Neural crest cell (in vitro differentiated cells): ENCODE measurements at places on chromosomes 5 and 9. TPM values are rescaled to one million over a fixed set of nuclear protein-coding genes. Genes with fewer than 3 reads are reported as not detected.

DNA sequence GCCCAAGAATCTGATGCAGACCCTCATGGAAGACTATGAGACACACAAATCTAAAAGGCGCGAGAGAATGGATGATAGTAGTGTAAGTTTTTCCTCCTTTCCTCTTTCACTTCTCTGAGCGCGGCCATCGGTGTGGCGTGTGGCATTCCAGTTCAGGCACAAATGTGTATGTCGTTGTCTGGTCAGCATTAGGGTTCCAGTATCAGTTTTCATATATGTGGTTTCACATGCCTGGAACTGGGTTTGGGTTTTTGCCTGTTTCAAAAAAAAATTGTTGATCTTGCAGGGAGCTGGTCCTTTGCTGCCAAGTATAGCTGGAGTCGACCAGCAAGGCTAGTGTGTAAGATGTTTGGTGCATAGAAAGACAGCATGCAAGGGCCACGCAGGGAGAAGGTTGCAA, 51.5 kb downstream of the C9orf152 start:
- peaks cover 22% of the 10 kb centered on the region for H3K4me1 ChIP-seq
- H3K27me3 ChIP-seq, result no peaks in the 10 kb centered on the region
- no peak for DNase-seq
- no peak overlapping the region for H3K4me3 ChIP-seq
- H3K27ac ChIP-seq, result peak overlapping the region; percentile 36
- peaks cover 16% of the 10 kb centered on the region for H3K36me3 ChIP-seq

DNA sequence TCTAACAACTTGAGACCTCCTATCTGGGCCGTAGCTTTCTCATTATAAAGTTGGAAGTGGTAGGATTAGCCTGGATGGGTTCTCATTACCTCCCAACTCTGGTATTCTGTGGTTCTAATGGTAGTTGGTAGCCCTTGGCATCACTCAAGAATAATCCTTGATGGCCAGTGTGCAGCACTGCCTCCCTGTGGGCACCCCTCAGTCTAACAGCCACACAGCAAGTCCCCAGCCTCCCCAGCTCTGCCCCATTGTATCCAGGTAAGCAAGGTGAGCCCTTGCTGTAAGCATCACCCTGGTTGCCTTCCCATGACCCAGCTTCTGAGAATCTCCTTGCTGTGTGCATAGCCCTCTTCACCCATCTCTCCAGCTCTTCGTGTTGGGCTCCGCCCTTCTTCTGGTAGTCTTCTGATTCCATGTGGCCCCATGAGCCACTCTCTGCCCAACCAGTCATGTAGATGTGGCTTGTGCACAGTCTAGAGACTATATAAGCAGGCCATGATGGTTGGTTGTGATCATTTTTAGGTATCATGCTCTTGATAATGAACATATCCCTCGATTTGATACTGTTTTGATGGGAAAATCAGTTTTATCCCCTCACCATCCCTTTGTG, 57.6 kb upstream of the GRHPR start:
- H3K27me3 ChIP-seq, result no peaks in the 10 kb centered on the region
- peaks cover 9% of the 10 kb centered on the region for H3K36me3 ChIP-seq
- DNase-seq, result no peak

GRCh38 chr5:137761566-137761965, 7.4 kb upstream of the HNRNPA0 start:
- H3K4me3 ChIP-seq, result no peak overlapping the region
- no peak for DNase-seq
- H3K27me3 ChIP-seq, result peaks cover 5% of the 10 kb centered on the region
- H3K27ac ChIP-seq, result no peak overlapping the region
- peaks cover 2% of the 10 kb centered on the region for H3K36me3 ChIP-seq
- no peaks in the 10 kb centered on the region for H3K4me1 ChIP-seq

Gene ANKRD34B
- total RNA-seq, result 0.05 TPM in 1 of 2 replicates, not detected in the other

Gene SLC34A3
- not detected in 2 replicates for total RNA-seq

Gene BARHL1
- total RNA-seq, result not detected in 2 replicates

DNA sequence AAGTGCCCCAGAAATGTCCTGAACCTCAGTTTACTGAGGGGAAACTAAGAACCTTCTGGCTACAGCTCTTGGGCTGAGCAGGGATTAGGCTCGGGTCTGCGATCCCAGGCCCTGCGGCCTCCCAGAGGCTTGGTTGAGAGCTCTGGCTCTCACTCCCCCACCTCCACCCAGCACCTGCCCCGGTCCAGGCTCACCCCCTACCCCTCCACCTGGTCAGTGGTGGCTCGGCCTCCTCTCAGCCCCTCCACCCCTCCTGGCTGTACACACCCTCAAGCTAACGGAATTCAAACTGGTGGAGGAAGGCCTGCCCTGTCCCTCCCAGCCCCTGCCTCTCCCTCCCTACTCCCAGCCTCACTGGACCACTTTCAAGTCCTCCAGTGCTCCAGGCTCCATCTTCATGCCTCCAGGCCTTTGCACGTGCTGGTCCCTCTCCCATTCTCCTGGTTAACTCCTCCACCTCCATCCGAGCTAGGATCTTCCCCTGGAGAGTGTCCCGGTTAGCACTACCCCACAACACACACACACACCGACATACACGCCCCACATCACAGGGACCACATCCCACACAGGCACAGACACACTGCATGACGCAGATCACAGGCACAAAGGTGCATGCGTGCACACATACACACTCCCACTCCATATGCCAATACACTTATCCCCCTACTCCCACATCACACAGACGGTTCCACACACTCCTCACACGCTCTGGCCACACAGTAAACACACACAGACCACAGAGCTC, 130.9 kb downstream of the C9orf50 start:
- no peak for DNase-seq
- H3K4me3 ChIP-seq, result peak overlapping the region; percentile 85
- no peaks in the 10 kb centered on the region for H3K36me3 ChIP-seq
- H3K4me1 ChIP-seq, result peaks cover 59% of the 10 kb centered on the region
- no peaks in the 10 kb centered on the region for H3K27me3 ChIP-seq

Gene ACSL6
- total RNA-seq, result 0.84 and 1.7 TPM in 2 replicates

Gene SPAAR
- not detected in 2 replicates for total RNA-seq

DNA sequence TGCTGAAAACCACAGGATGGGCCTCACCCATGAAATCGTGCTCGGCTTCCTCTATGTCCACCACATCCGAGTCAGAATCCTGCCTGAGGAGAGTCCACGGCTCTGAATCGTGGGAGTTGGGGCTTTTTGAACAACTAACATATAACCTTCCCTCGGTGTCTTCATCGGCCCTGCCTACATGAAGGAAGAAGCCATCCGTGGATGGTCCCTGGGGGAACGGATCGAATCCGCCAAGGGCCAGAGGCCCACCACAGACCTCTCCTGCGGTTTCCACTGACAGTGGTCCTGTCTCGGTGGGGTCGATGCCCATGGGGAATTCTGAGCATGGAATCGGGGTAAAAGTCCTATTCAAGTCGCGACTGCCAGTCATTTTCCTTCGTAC, 85.0 kb downstream of the CAMSAP1 start:
- DNase-seq, result no peak
- H3K36me3 ChIP-seq, result peaks cover 18% of the 10 kb centered on the region
- H3K4me1 ChIP-seq, result no peaks in the 10 kb centered on the region

Gene CDX1
- total RNA-seq, result not detected in 2 replicates

Gene DMRT1
- total RNA-seq, result not detected in 2 replicates

- H3K4me3 ChIP-seq, result peak overlapping the region; percentile 72
- no peak for DNase-seq
- H3K4me1 ChIP-seq, result peaks cover 20% of the 10 kb centered on the region
These were observed 48.9 kb downstream of the PAX5 start for GRCh38 chr9:36985061-36985768.

Gene RORB
- total RNA-seq, result 0.35 and 0.75 TPM in 2 replicates

Gene PCDHGB6
- total RNA-seq, result 53.6 and 53.7 TPM in 2 replicates

Gene SYK
- 0.98 and 1.4 TPM in 2 replicates for total RNA-seq

DNA sequence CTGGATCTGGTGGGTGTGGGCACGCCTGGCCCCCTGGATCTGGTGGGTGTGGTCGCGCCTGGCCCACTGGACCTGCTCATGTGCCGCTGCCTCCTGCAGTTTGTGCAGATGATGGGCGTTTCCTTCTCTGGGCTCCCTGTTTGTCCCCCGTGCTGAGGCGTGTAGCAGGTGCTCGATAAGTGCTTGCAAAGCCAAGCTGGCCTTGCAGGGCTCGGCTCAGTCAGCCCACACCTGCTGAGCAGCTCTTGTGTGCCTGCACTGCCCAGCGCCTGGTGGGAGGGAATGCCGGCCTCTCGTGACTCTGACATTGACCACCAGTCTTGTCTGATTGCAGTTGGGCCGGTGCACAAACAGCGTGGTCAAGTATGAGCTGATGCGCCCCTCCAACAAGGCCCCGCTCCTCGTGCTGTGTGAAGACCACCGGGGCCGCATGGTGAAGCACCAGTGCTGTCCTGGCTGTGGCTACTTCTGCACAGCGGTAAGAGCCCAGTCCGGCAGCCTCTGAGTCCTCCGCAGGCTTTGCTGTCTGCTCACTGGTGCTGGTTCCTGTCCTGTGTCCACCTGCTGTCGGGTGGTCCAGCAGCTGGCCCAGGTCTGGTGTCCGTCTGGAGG, 102.7 kb upstream of the CACNA1B start:
- no peak overlapping the region for H3K27ac ChIP-seq
- peaks cover 3% of the 10 kb centered on the region for H3K4me1 ChIP-seq
- H3K36me3 ChIP-seq, result peaks cover 28% of the 10 kb centered on the region
- DNase-seq, result no peak
- no peak overlapping the region for H3K4me3 ChIP-seq
- H3K27me3 ChIP-seq, result no peaks in the 10 kb centered on the region

Gene PAEP
- total RNA-seq, result not detected in 2 replicates

DNA sequence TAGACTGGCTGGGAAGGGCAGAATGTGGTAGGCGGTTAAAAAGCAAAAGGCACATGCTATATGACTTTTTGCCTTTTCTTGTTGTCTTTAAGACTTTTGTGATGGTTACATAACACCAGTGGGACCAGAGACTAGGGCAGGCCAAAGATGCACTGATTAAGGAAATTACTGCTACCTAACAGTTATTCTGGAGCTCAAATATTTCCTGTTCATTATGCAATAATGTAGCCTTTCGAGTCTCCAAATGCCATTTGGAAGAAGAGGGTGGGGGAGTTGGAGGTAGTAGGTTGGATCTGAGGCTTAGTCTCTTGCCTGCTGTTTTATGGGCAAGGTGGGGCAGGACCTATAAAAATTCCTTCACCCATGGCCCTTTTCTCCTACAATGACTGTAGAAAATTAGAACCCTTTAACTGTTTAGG, 51.7 kb downstream of the SH3GL2 start:
- no peak overlapping the region for H3K27ac ChIP-seq
- H3K4me3 ChIP-seq, result no peak overlapping the region
- H3K4me1 ChIP-seq, result no peaks in the 10 kb centered on the region
- no peaks in the 10 kb centered on the region for H3K27me3 ChIP-seq
- H3K36me3 ChIP-seq, result no peaks in the 10 kb centered on the region
- DNase-seq, result no peak

Gene KIF12
- not detected in 2 replicates for total RNA-seq

DNA sequence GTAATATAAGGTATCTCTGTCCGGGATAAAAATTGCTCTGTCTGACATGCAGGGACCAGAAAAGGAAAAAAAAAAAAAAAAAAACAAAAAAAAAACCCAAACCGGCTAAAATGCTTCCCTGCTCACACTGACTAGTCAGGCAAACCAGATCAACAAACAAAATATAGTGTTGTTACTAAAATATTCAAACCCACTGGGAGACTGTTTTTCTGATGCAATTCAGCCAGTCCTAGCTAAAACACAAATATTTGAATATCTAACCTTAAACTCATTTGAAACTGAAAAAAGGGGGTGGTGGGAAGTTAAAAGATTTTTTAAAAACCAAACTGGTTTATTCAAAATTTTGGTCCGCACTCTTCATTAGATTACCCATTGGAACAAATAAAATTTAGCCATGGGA, 61.0 kb downstream of the APBA1 start:
- H3K36me3 ChIP-seq, result no peaks in the 10 kb centered on the region
- H3K4me3 ChIP-seq, result no peak overlapping the region
- H3K4me1 ChIP-seq, result peaks cover 12% of the 10 kb centered on the region
- no peak overlapping the region for H3K27ac ChIP-seq
- H3K27me3 ChIP-seq, result no peaks in the 10 kb centered on the region

- H3K4me3 ChIP-seq, result peak overlapping the region; percentile 76
- H3K27ac ChIP-seq, result peak overlapping the region; percentile 27
- peaks cover 5% of the 10 kb centered on the region for H3K36me3 ChIP-seq
- H3K4me1 ChIP-seq, result peaks cover 46% of the 10 kb centered on the region
- H3K27me3 ChIP-seq, result no peaks in the 10 kb centered on the region
These were observed 14.1 kb upstream of the NUP214 start for GRCh38 chr9:131111186-131111853.

GRCh38 chr9:5789489-5789888, 43.4 kb downstream of the ERMP1 start:
- peaks cover 8% of the 10 kb centered on the region for H3K36me3 ChIP-seq
- no peak overlapping the region for H3K27ac ChIP-seq
- H3K27me3 ChIP-seq, result no peaks in the 10 kb centered on the region
- no peaks in the 10 kb centered on the region for H3K4me1 ChIP-seq
- no peak for DNase-seq

Gene GARNL3
- 10.3 and 10.5 TPM in 2 replicates for total RNA-seq

DNA sequence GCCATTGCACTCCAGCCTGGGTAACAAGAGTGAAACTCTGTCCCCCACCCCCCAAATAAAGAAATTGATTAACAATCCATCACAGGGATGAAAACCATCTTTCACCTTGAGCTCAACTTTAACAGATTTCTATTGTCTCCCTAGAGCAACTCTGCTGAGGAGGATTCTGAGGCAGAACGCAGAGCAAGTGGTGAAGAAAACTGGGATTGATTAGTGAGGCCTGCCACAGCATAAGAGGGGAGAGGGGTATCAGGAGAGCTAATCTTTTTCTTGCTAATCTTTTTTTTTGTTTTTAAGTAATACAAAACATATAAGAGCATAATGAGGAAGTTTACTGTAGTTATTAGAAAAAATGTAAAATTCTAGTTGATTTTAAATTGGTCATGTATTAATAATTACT, 8.9 kb downstream of the TXNDC8 start:
- H3K4me1 ChIP-seq, result no peaks in the 10 kb centered on the region
- DNase-seq, result no peak
- H3K36me3 ChIP-seq, result no peaks in the 10 kb centered on the region
- no peaks in the 10 kb centered on the region for H3K27me3 ChIP-seq
- no peak overlapping the region for H3K27ac ChIP-seq

GRCh38 chr5:118354797-118355196, 633.5 kb downstream of the DTWD2 start:
- DNase-seq, result no peak
- no peak overlapping the region for H3K4me3 ChIP-seq
- H3K27ac ChIP-seq, result no peak overlapping the region
- H3K4me1 ChIP-seq, result peaks cover 35% of the 10 kb centered on the region

- no peaks in the 10 kb centered on the region for H3K4me1 ChIP-seq
- H3K27ac ChIP-seq, result no peak overlapping the region
- H3K27me3 ChIP-seq, result peaks cover under 1% of the 10 kb centered on the region
- DNase-seq, result no peak
- no peak overlapping the region for H3K4me3 ChIP-seq
- no peaks in the 10 kb centered on the region for H3K36me3 ChIP-seq
These were observed 7.2 kb downstream of the ROPN1L start for GRCh38 chr5:10448754-10449360.
